NCI-H1436 treated with DMSO at 0.1 percent for 48 hours (cell line): ENCODE measurements at places on chromosomes 12 and 14.

- DNase-seq = no peak
These were observed 55.5 kb upstream of the SRSF5 start for GRCh38 chr14:69711477-69711876.

DNA sequence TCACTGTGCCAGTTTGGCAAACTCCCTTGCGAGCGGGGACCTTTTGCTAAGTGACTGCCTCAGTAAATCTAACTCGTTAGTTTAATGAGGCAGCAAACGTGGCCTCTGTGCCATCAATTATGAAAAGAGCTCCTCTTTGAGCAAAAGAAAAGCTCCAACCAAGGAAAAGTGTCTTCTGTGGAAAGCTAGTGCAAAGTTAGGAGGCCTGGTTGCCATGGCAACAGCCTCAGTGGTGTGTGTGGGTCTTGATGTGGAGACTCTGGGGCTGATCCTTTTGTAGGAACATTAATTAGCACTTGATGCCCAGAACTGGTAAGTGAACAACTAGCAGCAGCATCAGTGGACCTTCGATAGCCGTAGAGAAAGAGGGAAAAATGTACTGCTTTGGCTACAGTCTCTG, 145.7 kb downstream of the CHST11 start:
- DNase-seq = no peak

DNA sequence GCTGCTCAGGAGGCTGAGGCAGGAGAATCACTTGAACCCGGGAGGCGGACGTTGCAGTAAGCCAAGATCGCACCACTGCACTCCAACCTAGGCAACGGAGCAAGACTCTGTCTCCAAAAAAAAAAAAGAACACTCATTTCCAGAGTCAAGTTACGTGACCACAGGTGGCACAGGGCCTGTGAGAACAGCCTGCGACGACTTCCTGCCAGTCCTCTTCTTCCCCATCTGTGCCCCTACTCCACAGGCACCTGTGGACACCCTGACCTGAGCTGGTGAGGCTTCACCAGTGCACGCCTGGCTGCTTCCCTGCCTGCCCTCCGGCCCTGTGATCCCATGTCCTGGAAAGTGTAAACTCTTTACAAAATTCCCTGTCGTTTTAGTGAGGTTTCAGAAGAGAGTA, 77.7 kb downstream of the PPP2R5C start:
- no peak for DNase-seq

- no peak for DNase-seq
These were observed 83.1 kb downstream of the DUSP6 start for GRCh38 chr12:89269174-89269573.

DNA sequence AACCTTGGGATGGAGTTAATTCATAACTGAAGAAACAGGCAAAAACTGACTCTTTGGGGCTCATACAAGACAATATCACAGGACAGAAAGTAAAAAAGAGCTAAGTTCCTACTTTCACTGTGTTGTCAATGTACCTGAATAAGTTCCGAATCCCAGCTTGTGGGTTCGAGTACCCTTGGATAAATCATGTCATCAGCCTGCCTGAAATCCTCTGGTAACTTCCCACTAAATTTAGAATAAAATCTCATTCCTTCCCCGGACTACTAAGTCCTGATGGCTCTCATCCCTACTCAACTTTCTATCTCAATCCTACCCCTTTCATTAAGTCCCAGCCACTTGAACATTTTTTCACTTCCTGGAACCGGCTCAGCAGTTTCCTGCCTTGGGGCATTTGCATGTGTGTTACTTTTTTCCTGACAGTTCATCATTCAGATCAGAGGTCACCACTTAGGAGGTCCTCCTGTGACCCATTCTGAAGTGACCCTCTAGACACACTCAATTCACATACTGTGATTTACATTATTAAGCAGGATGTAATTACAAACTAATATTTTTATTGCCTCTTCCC, 12.7 kb downstream of the ERP29 start:
- DNase-seq = no peak

DNA sequence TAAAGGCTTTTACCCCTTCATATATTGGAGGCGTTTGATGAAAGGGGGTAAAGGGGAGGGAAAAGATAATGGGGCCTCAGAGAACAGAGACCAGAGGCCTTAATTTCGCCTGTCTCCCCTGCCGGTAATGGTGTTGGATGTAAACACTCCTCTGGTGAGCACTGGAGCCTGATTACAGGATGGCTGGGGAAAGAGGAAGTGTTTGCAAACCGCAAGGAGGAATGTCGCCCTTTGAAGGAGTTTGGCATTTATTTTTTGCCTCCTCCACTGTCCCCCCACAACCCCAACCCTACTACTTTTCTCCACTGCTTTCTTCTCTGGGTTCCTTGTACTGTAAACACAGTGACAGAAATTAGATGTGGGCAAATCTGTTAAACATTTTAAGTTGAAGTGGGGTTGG, 211.9 kb upstream of the TBX3 start:
- no peak for DNase-seq

DNA sequence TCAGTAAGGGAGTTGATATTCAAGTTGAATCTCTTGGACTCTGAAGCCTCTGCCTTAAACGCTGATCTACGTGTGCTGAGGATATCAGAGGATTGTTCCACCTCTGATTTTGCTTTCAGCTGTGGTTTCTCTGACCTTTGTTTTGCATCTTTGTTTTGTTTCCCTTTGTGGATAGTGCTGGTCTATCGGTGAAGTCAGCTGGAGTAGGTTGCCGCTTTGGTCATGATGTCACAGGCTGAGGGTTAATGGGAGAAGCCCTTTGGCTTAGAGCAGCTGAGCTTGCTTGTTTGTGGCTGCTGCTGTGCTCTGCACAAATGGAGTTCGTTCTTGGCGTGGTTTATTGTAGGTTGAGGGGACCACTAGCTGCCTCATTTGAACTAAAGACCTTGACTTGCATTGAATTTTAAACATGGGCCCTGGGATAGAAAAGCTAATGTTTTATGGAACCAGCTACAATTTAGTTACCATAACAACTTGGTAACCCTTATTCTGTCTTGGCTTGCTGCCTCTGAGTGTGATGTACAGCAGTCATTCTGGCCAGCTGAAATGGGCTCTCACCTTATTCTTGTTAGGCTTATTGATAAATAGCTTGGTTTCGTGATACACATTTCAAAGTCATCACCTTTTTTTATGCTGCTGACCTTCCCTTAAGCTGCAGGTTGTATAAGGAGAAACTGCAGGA, 284.5 kb upstream of the E2F7 start:
- DNase-seq = no peak

- no peak for DNase-seq
These were observed 780 bp downstream of the TBC1D15 start for GRCh38 chr12:71840231-71840847.

- DNase-seq = peak; percentile 88
These were observed 1.2 kb upstream of the TNFAIP2 start for GRCh38 chr14:103121846-103122584.

- no peak for DNase-seq
These were observed 314.3 kb upstream of the OR4E1 start for GRCh38 chr14:21987937-21988336.

GRCh38 chr14:26319139-26319864, 278.5 kb downstream of the NOVA1 start:
- no peak for DNase-seq

DNA sequence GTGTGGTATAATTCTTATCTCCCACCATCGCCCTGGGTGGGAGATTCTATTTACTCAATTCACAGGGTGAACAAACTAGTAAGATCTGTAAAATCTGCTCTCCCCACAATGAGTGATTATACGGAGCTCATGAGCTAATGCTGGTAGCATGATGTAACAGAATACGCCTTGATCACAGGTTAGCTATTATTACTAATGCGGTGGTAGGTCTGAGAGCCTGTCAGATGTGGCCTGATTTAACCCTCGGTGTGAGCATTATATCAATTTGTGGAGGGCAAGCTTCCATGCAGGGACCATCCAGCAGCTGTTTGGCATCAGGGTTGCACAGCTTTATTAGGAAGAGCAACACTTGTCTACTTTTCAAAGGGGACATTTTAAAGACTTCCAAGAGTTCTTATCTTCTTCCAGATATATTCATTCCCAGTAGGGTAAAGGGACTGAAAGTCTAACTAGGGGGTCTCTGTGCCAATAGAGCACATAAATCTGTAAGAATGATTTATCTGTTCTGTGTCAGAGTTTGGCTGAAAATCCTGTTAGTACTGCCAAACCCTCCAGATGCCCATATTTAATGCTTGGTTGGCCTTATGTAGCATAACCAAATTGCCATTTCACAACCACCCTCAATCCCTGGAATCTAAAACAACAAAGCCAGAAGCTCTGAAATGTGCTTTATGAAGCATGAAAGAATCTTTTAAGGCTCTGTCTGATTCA, 18.7 kb downstream of the TSHR start:
- DNase-seq = no peak

- no peak for DNase-seq
These were observed 207.5 kb upstream of the RTL1 start for GRCh38 chr14:101110729-101111619.

- no peak for DNase-seq
These were observed 10.8 kb upstream of the ISM2 start for GRCh38 chr14:77509366-77509765.

DNA sequence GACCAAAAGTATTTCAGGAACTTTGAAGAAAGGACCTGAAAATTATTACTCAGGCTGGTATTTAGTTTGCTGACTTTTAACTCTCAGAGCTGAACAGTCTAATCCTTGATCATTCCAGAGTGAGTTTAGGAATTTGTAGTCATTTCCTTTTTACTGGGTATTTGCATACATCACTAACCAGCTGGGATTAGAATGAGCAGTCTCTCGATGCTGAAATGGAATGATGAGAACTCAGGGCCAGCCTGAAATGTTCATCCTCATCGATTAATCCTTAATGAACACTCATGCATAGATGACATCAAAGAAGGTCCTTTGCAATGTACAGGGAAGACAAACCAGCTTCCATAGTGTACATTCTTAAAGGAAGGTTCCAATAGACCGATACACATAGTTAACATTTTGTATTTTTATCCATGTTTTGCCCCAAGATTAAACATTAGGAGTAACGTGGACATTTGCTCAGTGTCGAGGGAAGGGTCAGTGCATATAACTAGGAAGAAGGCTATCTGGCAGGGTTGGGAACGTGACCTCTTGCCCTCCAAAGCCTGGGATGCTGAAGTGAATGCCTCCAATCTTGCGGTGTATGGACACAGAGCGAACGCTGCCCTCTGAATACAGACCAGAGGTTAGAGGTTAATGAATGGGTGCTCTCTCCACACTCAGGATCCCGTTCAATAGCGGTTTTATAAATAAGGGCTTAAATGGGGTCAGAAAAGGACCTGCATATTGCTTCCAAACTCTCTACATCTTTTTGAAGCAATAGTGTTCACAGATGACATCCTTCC, 14.5 kb downstream of the FBXL14 start:
- DNase-seq = no peak

GRCh38 chr12:26122681-26123481, 2.0 kb downstream of the BHLHE41 start:
- no peak for DNase-seq

GRCh38 chr14:99513946-99514551, 32.8 kb downstream of the CCNK start:
- DNase-seq = no peak

DNA sequence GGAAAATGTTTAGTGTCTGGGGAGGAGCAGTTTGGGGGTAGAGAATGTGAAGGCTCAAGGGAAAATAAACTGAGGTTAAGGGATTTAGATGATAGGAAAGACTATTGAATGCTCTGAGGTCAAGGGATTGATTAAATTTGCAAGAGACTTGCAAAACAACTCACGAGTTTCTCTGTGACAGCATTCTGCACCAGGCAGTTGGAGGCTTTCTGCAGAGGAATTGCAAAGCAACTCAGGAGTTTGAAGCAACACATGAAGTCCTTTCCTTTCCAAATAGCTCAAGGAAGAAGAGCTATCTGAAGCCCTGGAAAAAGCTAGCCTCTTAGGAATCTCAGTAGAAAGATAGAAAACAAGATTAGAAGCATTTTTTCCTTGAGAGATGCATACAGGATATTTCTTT, 23.9 kb downstream of the SLC7A8 start:
- no peak for DNase-seq

DNA sequence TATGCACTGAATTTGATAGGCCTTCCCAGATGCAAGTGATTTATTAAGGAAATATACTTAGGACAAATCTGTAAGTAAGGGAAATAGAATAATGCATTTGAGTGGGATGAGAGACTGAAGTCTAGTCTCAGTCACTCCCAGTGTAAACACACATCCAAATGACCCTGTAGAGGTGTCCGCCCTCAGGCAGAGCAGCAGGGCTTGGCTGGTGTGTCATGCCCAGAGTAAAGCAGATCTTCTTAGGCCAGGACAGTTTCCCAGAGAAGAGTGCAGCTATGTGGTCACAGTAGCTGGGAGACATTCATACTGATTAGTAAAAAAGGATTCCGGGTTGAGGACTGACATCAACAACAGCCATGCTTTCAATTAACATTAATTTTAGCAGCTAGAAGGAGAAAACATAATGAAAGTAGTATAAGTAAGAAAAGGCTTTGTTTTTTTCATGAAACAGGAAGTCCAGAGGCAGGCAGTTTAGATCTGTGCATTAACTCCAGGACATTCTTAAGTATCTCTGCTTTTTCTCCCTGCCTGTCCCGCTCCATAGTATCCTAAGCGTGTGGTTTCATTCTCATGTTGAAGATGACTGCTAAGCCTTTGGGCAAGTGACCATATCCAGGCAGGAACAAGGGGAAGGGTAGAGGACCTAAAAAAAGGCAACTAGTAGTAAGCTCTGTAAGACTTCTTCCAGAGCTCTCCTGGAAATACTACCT, 35.7 kb downstream of the CNTN1 start:
- DNase-seq = no peak

- no peak for DNase-seq
These were observed 476.8 kb downstream of the TRHDE start for GRCh38 chr12:72748971-72749370.

- no peak for DNase-seq
These were observed 183.1 kb upstream of the FBXO33 start for GRCh38 chr14:39615352-39615751.

DNA sequence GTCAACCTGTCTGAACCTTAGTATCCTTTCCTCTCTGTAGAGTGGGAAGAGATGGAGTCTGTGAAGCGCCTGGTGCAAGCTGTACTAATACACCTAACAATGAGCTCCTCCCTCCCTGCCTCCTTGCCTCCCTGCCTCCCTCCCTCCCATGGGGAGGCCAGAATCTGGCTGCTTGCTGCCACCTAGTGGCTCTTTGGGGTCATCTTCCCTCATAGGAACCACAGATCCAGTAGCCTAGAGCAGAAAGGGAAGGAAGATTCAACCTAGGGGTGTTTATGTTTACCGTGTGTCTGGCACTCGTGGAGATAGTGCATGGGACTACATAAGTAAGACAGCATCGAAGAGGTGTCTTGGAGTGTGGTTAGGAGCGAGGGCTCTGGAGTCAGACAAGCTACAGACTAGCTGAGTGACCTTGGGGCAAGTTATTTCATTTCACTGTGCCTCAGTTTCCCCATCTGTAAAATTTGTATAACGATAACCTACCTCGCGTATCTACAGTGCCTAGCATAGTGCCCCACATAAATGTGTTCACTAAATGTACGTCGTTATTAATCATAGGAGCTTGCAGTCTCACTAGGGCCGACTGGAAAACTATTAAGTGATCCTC, 35.5 kb upstream of the TSPAN9 start:
- peak; percentile 70 for DNase-seq

GRCh38 chr12:106704081-106704480, 70.4 kb upstream of the RIC8B start:
- peak; percentile 35 for DNase-seq

- peak; percentile 21 for DNase-seq
These were observed 87.2 kb downstream of the SCN8A start for GRCh38 chr12:51678086-51678724.
